ENCODE measurements at places on chromosomes 4 and X. TPM values are rescaled to one million over a fixed set of nuclear protein-coding genes. Genes with fewer than 3 reads are reported as not detected.

- no peak for DNase-seq
These were observed 45.9 kb upstream of the PPP3CA start for GRCh38 chr4:101393256-101393655.

NIPAL1 gene
- polyA plus RNA-seq: 0.65 TPM

SMIM10 gene
- not detected for polyA plus RNA-seq

- DNase-seq: no peak
These were observed 125.1 kb downstream of the PPA2 start for GRCh38 chr4:105348719-105349118.

NUP62CL gene
- 1.6 TPM for polyA plus RNA-seq

DNA sequence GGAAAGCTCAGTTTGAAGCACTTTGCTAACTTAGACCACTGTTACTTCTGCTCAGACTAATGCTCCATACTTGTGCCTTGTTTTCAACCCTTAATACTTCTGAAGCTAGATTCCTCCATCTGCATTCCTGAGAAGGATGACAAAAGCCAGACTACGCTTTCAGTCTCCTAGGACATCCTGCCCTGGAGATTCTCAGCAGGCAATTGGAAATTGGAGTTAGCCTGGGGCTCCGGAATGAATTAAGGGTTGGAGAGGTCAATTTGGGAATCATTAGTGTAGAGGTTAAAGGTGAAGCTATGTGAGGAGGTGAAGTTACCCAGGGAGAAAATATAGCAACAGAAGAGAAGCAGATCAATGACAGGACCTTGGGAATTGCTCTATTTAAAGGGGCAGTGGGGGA lies 215.9 kb upstream of the MBNL3 start:
- no peak for DNase-seq

ATOH1 gene
- polyA plus RNA-seq: not detected

GRCh38 chr4:152991398-152991797 lies 55.3 kb downstream of the FHDC1 start:
- no peak for DNase-seq

MGAT4D gene
- polyA plus RNA-seq: not detected

SLBP gene
- polyA plus RNA-seq: 68.6 TPM

DNA sequence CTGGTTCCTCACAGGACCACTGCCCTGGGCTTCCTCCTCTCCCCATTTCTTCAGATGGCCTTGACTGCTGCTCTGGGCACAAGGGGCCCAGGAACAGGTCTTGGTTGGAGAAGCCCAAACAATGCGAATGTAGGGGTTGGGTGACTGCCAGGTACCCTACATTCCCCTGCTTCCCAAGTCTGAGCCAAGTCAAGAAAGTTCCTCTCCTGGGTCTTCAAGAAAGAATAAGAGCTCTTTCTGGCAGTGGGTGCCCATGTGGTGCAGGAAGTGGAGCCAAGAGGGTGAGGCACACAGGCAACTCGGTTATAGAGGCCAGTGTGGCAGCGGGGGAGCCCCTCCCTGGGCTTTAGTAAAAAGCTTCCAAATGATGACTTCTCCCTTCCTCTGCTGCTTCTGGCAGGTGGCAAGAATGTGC lies 2.7 kb downstream of the SLC34A2 start:
- no peak for DNase-seq

All from CD4-positive, alpha-beta memory T cell (primary cell).